Stimulated activated naive B cell treated with anti-CD40 and anti-IgM and Interleukin-4, amounts not matched to agents 10 μg/mL and 1 μg/mL and 100 μg/mL, for 72 hours (primary cell): ENCODE measurements at places on chromosomes 2 and 18.

DNA sequence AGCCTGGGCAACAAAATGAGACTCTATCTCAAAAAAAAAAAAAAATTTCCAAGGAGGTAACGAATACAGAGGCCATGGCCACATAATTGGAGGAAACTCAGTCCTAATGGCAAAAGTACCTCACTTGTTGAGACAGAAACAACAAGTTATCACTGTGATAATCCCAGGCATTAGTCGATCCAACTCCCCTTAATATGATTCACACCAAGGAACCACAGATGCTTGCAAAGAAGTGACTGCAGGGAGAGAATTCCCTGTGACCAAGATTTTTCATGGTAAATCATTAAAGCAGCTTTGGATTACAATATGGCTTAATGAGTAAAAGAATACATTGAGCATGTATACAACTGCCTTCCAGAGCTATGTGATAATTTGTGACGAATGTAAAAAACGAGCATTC, 80.4 kb upstream of the RNU4ATAC start:
- DNase-seq, result no peak

GRCh38 chr18:35153609-35154272, 87.1 kb upstream of the ZNF397 start:
- peak; percentile 13 for DNase-seq

- no peak for DNase-seq
Observed at GRCh38 chr2:65710779-65711295, 278.4 kb upstream of the SPRED2 start.

DNA sequence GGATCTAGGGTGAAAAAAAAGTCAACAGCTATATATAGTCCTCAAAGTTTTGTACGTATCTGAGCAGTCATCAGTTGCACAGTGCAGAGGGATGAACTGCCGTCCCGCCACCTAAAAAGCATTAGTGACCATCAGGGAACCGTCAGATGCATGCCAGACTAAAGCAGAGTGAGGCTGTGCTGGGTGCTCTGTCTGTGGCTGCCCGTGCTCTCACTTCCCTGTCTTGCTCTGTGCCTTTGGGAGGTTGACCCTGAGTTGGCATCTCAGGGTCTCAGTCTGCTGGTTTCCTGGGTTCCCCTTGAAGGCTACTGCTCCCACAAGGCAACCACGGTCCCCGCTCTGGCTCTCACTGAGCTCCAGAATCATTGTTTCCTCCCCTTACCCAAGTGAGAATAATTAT, 11.1 kb downstream of the CLUL1 start:
- no peak for DNase-seq

GRCh38 chr18:6397931-6398566, 16.7 kb downstream of the L3MBTL4 start:
- DNase-seq, result no peak

GRCh38 chr18:4405965-4406364, 49.1 kb downstream of the DLGAP1 start:
- no peak for DNase-seq

DNA sequence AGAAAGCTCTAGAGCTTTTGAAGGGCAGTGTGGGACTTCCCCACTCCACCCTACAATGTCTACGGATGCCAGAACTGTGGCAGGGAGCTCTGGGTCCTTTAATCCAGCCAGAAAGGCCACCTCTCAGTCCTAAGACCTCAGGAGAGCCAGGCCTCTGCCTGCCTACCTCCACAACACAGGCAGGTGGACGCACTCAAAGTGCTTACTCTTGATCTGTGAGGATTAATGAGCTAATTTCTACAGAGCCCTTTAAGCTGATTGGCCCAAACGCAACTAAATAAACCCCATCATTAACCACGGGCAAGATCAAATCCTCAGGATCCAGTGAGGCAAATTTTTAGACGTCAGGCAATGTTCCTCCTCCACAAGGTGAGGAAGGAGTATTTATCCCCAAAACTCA, 8.1 kb downstream of the STK39 start:
- no peak for DNase-seq

DNA sequence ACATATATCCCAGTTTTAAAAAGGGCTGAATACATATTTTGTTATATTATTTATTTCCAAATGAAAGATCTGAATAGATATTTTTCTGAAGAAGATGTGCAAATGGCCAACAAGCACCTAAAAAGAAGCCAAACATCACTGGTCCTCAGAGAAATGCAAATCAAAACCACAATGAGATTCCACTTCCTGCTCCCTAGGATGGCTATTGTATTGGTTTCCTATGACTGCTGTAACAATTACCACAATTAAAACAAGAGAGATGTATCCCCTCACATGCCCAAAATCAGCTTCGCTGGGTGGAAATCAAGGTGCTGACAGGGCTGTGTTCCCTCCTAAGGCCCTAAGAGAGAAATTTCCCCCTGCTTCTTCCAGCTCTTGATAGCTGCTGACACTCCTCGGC, 23.2 kb downstream of the ABCB11 start:
- no peak for DNase-seq
